ENCODE measurements at places on chromosomes 11 and 22. TPM values are rescaled to one million over a fixed set of nuclear protein-coding genes. Genes with fewer than 3 reads are reported as not detected.

Gene LARGE2
- 5.2 TPM for total RNA-seq

Gene NPAS4
- 1.00 TPM for total RNA-seq

Gene SOX10
- total RNA-seq, result 0.09 TPM

Gene TXN2
- total RNA-seq, result 54.9 TPM

Gene PNPLA5
- not detected for total RNA-seq

Gene OR4A5
- total RNA-seq, result not detected

Gene KRTAP5-1
- not detected for total RNA-seq

Gene CHRNA10
- total RNA-seq, result 2.9 TPM

Gene CCDC73
- total RNA-seq, result 0.44 TPM

Gene ASRGL1
- 6.7 TPM for total RNA-seq

Gene CALCA
- total RNA-seq, result not detected

Gene C11orf21
- 0.25 TPM for total RNA-seq

Gene KCNQ1
- total RNA-seq, result 8.4 TPM

Gene GNAZ
- 6.0 TPM for total RNA-seq

Gene SCT
- total RNA-seq, result 1.2 TPM

Gene OVCH2
- total RNA-seq, result 8.5 TPM

Gene NFAM1
- 0.27 TPM for total RNA-seq

Gene HSD17B12
- total RNA-seq, result 93.6 TPM

Gene YAP1
- 193 TPM for total RNA-seq

Gene LRRC32
- total RNA-seq, result 37.9 TPM

Gene OR2AG1
- not detected for total RNA-seq

Gene ATXN10
- total RNA-seq, result 241 TPM

Gene GRK2
- total RNA-seq, result 46.4 TPM

Gene LDHAL6A
- not detected for total RNA-seq

Gene RASGRP2
- 2.0 TPM for total RNA-seq

Gene OR10A6
- not detected for total RNA-seq

Gene ADORA2A
- total RNA-seq, result 9.4 TPM

Gene SPCS2
- 101 TPM for total RNA-seq

Gene RANBP1
- total RNA-seq, result 155 TPM

Gene USP28
- total RNA-seq, result 44.1 TPM

Gene SCARF2
- total RNA-seq, result 45.7 TPM

Data from mesothelial cell of epicardium (in vitro differentiated cells).